ENCODE measurements at places on chromosomes 4 and X.

- no peak for DNase-seq
Observed at GRCh38 chr4:142706381-142706780, 139.7 kb downstream of the INPP4B start.

GRCh38 chr4:88854481-88854880 lies 156.9 kb upstream of the NAP1L5 start:
- no peak for DNase-seq

DNA sequence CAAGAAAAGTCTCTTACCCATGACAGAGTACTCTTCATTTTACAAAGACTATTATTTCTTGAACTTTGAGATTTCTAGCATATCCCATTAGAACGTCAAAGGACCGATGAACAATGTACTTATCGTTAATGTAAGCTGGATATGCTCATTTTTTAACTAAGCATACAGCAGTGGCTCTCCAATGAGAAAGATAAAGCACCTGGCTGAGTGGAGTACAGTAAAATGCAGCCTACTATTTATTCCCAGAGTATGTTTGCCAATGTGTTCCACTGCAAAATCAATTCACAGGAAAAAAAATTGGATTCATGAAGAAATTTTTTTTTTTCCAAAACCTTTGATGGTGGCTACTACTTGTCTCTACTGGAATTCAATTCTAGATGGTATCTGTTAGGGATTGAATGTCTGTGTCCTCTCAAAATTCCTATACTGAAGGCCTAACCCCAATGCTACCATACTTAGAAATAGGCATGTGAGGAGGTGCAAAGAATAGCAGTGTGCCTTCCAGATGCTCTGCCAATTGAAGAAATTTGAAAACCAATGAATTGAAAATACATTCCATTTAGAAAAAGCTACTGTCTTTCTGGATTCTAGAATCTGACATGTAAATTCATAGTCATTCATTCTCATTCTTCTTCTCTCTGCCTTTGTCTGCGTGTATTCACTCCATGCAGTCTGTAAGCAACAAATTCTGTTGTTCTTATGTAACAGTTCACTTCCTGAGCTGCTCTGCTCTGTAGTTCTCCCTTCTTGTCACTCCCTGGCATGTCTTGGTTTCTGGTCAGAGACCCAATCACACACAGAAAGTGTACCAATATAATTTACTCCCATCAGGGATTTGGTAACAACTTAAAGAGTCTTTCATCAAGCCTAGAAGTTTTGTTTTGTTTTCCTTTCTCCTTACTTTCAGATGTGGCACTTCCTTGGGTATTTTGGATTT lies 61.4 kb downstream of the PAPSS1 start:
- no peak for DNase-seq

DNA sequence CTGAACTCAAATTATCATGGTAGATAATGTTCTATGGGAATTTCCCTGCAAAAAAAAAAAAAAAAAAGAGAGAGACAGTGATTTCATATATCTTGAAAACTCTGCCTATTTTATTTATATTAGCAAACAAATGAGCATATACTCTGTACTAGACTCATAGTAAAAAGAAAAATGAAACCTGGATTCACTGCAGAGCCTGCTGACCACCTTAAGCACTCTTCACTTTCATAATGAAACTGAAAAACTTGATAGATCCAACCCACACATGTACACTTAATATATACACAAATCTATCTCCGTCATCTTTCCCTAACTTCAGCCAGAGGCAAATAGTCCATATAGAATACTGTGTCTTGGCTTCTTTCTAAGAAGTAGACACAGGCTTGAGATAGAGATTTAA lies 226.1 kb upstream of the KCNIP4 start:
- DNase-seq, result no peak

- no peak for DNase-seq
Observed at GRCh38 chr4:139509727-139510410, 46.1 kb downstream of the SETD7 start.

- DNase-seq, result no peak
Observed at GRCh38 chr4:75985116-75985515, 5.6 kb downstream of the SDAD1 start.

- no peak for DNase-seq
Observed at GRCh38 chr4:14559646-14560045, 442.6 kb upstream of the CPEB2 start.

- DNase-seq, result no peak
Observed at GRCh38 chr4:137656661-137657060, 124.4 kb upstream of the PCDH18 start.

- no peak for DNase-seq
Observed at GRCh38 chr4:48134081-48134480, at the start of gene TXK. Gene TXK, minus strand, starts transcription at chr4:48134250. Its CDS starts 80 bp downstream, at chr4:48134170.

DNA sequence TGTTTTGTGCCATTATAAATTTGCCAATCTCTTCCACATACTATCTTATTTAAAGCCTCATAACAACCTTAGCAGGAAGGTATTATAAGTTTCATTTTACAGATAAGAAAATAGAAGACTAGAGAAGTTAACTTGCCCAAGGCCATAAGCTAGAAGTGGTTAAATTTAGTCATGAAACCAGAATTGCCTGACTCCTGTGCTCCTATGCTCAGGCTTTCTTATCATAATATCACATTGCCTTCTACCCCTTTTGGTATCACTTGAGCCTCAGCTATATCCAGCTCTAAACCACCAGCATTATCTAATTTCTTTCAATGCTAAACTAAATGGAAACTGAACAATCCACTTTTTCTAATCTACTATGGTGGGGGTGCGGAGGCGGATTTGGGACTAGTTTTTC lies 164.7 kb downstream of the GBA3 start:
- no peak for DNase-seq

All from NCI-H1105 treated with DMSO at 0.1 percent for 48 hours (cell line).